ENCODE measurements at places on chromosomes 4 and X.
A peak's percentile ranks its signal among the peaks of the same experiment; 100 is the strongest.

GRCh38 chrX:53013291-53013690, 35.3 kb upstream of the GPR173 start:
- DNase-seq = no peak

- DNase-seq = peak; percentile 20
These were observed 37.6 kb downstream of the PHKA1 start for GRCh38 chrX:72676465-72676864.

DNA sequence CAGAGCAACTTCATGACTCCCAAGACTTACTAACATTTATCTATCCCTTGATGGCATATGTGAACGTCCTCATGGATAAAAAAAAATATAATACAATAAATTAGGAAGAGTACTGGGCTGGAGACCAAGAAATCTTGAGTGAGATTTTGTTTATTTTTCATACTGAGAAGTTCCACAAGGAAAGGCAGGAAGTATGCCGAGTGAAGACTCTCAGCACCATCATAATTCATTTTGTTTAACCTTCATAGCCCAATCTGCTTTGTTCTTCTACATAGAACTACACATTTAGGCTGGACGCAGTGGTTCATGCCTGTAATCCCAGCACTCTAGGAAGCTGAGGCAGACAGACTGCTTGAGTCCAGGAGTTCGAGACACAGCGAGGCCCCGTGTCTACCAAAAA, 198.3 kb downstream of the NSUN7 start:
- DNase-seq = no peak

GRCh38 chr4:161005746-161006145, 1158.1 kb downstream of the FSTL5 start:
- DNase-seq = no peak

GRCh38 chrX:151177141-151178027, 1.0 kb downstream of the GPR50 start:
- peak; percentile 3 for DNase-seq

DNA sequence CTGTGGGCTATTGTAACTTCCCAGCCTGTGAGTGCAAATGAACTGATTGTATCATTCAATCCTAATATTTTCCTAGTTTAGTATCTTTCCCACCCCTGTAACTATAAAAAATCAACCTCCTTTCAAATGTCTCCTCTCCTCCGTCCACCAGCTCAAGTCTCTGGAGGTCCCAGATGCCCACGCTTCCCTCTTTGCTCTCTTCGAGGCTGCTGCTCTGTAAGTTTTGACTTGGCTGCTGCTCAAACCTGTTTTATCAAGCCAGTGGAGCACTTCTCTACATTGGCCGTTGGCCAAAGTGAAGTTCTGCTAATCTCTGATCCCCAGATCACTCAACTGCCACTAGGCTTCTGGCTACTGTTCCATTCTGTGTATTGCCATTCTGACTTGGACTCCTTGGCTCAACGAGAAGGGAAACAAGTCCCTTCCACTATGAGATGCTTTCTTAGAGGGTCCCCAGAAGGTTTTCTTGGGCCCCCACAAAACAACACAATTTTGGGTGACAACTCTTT, 60.7 kb upstream of the RAPGEF2 start:
- DNase-seq = no peak

- DNase-seq = no peak
These were observed 2.6 kb downstream of the CTBP1 start for GRCh38 chr4:1246111-1246881.

DNA sequence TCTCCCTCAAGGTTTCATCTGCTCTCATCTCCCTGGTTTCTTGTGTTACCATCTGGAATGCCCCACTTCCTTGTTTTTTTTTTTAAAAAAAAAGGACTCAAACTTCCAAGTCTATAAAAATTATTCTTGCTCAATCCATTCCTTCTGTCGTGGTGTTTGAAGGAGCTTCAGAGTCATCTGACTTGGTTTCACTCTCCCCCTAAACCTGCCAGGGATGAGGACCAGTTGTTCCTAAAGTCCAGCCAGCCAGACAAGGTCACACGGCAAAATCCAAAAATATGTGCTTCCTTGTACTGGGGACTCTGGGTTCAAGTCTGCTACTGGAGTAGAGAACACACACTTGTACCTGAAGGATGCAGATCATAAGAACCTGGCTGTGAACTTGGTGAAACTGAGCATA, 84.5 kb upstream of the GPM6B start:
- peak; percentile 7 for DNase-seq

DNA sequence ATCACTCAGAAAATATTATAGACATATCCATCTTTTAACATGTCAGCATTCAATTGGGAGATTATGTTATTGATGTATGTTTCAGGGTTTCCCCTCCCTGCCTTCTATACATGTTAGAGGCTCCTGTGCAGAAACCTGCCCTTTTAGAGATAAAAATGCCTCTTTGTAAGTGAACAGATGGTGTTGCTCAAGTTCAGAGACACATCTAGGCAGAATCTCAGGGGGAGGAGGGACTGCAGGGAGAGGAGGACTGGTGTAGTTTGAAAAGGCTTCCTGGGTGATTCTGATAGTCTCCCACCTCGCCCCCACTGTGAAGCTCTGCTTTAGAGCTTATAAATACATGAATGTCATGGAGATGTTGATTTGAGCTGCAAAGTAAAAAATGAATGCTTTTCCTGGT, 12.0 kb upstream of the UNC5C start:
- DNase-seq = no peak

Measured in foreskin fibroblast (primary cell).